ENCODE measurements at places on chromosomes 13 and 19.

DNA sequence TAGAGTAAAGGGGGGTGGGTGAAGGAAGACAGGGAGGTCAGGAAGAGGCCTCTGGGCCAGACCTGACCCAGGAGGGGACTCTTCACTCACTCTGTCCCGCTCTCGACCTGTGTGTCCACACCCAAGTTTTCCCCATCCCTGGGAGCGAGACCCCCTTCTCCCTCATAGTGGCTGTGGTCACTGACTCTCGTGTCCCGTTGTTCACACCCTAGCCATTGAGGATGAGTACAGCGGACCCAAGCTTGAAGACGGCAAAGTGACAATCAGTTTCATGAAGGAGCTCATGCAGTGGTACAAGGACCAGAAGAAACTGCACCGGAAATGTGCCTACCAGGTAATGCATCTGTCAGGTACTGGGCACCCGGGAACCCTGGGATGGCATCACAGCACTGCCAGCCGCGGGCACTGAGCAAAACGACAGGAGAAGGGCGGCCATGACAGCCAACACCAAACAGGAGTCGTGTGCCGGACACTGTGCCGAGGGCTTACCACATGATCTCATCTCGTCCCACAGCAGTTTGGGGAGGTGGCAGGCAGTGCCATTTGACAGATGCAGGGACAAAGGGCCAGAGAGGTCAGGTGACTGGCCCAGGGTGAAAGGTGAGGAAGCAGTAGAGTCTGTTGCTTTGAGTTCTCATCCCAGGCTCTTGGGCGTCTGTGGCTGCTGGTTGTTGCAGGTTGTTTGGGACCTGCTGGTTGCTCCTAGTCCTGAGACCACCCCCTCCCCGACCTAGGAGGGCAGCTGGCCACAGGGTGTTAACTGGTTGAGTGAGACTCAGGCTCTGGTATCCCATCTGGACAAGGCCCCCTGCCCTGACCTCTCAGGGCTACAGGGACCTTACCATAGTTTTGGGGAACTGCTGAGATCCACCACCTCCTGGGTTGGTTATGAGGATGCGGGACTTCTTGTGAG is 29.6 kb downstream of the PPP5C start:
- DNase-seq: no peak

DNA sequence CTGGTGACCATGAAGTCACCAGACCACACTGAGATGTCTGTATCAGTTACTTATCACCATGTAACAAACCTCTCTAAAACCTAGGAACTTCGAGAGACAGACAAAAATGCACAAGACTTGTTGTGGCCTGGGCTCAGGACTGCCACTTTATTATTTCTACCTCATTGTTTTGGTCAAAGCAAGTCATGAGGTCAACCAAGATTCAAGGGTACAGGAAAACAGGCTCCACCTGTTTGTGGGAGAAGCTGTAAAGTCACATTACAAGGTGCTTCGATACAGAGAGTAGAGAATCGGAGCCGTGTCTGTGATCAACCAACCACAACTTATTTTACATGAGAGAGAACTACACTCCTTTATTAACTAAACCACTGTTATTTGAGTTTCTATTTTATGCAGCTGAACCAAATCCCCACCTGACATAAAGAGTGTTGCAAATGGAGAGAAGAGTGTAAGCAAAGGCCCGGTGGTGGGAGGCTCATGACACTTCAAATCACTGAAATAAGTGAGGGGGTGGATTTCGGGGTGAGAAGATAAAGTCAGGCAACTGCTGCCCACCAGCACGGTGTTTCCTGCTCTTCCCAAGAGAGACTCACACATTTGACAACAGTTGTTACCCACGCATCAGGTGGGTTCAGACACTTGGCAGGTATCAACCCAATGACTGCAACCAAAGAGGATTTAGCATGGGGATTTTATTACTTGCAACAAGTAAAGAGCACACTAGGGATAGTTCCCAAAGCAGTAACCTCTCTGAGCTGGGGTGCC is 39.0 kb upstream of the IGSF23 start:
- DNase-seq: no peak

GRCh38 chr19:54204767-54205468 is 4.3 kb downstream of the RPS9 start:
- no peak for DNase-seq

GRCh38 chr13:107866032-107866940 is 349.1 kb downstream of the LIG4 start:
- no peak for DNase-seq

- no peak for DNase-seq
Measured at GRCh38 chr13:72839831-72840426, 58.0 kb downstream of the PIBF1 start.

DNA sequence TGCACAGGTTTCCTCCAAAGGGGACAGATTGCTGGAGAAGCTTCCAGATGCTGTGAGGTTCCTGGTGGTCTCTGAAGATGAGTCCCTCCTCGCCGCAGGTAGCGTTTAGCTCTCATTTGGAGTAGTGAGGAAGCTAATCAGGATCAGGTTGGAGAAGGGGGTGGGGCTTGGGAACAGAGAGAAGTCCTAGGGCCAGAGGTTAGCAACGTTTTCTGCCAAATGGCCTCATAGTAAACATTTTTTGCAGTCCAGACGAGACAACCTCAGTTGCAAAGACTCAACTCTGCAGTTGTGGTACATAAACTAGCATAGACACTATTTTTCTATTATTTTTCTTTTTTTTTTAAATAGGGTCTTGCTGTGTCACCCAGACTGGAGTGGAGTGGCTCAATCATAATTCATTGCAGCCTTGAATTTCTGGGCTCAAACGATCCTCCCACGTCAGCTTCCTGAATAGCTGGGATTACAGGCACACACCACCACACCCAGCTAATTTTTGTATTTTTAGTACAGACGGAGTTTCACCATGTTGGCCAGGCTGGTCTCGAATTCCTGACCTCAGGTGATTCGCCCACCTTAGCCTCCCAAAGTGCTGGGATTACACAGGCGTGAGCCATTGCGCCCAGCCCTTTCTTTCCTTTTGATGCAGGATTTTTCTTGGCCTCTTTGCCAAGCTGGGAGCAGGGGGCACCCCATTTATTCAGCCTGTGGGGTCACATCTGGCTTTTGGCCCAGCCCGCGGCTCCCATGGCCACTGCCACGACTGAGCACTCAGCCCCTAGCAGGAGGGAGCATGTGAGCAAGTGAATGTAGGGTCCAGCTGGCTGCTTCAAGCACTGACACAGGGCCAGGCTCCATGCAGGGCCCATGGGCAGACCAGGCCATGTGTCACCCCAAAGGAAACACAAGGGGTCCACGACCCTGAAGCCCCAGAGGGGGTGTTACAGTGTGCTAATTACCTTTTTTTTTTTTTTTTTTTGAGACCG is 34.4 kb upstream of the SIN3B start:
- no peak for DNase-seq

- DNase-seq: no peak
Measured at GRCh38 chr13:41641961-41642360, 184.6 kb downstream of the RGCC start.

DNA sequence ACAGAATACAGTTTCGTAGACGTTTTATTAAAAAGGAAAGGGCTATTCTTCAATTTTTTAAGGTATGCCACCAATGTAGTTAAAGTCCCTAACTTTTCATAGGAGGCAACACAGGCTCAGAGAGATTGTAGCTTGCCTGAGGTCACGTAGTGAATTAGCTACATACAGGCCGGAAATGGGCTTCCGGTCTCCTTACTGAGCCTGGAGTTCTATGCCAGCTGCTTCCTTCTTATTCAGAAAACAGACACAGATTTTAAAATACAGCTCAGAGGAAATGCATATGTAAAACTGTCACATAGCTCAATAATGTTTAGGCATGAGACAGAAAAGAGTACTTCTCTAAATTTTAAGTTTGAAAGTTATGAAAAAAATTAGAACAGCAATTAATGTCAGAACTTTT is 85.4 kb upstream of the TUBA3C start:
- DNase-seq: no peak

- DNase-seq: no peak
Measured at GRCh38 chr19:29338480-29338879, 125.5 kb upstream of the UQCRFS1 start.

DNA sequence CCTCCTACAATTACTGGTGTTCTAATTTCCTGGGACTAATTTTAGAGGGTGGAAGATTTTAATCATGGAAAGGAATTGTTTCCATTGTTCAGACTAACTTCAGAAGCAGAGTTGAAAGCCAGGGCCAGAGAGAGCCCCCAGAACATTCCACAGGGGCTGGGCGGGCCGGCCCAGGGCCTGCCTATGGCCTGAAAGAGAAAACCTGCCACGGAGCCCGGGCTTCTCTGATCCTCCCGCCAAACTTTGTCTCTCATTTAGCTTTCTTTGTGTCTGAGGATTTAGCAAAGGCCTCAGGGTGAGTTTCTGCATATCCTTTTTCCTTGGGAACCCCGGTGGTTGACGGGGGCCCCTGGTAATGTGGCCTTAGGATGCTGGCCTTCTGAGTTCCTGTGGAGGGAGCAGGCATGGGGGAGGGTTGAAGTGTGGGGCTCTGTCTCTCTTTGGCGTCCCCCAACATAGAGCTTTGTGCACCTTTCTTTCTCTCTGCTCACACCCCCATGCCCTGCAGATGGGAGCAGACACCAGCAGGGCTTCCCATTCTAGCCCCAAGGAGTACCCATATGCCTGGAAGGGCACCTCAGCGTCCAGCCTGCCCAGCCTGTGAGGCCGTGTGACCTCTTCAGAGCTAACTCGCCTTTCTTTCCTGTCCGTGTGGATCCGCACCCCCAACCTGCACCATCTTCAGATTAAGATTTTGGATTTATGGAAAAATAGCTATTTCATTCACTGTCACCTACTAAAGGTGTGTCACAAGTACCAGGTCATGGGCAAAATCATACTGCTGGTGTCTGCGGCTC is 539.5 kb downstream of the FGF9 start:
- DNase-seq: no peak

- DNase-seq: no peak
Measured at GRCh38 chr13:112477070-112477619, 101.0 kb downstream of the SPACA7 start.

- DNase-seq: no peak
Measured at GRCh38 chr13:28856287-28856686, 36.1 kb downstream of the MTUS2 start.

DNA sequence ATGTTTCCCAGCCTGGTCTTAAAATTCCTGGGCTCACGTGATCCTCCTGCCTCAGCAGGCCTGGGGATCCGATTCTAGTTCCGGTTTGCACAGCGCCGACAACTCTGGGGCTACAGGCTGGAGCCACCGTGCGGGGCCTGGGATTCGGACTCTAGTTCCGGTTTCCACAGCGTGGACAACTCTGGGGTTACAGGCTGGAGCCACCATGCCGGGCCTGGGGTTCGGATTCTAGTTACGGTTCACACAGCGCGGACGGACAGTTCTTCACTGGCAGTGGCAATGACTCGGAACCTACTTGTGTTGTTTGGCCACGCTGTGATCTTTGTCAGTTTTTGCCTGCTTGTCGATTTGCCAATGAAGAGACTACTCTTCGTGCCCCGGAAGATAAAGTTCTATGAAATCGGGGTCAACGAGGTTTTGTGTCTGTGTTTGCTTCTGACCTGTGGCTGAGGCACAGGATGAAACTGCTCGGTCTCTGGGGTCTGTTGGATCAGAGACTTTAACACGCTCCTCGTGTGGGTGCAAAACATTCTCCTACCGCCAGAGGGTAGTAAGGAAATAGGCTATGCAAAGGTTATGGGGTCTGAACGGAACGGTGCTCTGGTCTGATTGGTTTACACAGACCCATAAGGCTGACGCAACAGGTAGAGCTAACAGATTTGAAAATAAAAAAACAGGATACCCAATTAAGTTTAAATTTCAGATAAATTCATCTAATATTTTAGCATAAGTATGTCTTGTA is 12.1 kb upstream of the ZSCAN1 start:
- DNase-seq: peak; percentile 19

- DNase-seq: no peak
Measured at GRCh38 chr19:47587295-47587694, 14.3 kb upstream of the ZNF541 start.

GRCh38 chr19:18480006-18480691 is 41.7 kb downstream of the ELL start:
- no peak for DNase-seq

GRCh38 chr19:33444562-33445441 is 71.3 kb downstream of the CEBPG start:
- no peak for DNase-seq

GRCh38 chr19:13909430-13909829 is 3.4 kb downstream of the CC2D1A start:
- DNase-seq: no peak

DNA sequence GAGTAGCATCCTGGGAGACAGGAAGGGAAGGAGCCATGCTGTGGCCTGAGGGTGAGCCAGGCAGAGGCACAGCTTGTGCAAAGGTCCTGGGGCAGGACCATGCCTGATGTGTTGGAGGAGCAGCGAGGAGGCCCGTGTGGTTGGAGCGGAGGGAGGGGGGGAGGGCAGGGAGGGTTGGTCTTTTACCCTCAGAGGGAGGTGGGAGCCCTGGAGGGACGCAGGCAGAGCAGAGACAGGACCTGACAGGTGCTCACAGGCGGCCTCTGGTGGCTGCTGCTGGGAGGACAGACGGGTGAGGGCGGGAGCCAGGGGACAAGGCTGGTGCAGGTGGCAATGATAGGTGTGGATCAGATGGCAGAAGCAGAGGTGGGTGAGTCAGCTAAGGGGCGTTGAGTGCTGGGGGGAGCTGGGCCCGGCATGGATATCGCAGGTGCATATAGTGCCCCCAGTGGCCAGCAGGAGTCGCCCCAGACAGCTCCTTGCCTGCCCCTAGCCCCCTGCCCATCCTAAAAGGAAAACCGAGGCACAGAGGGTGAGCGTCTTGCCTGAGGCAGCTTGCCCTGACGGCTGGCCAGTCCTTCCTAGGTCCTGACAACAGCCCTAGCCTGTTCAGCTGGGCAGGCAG is 9.8 kb upstream of the GNA15 start:
- no peak for DNase-seq

DNA sequence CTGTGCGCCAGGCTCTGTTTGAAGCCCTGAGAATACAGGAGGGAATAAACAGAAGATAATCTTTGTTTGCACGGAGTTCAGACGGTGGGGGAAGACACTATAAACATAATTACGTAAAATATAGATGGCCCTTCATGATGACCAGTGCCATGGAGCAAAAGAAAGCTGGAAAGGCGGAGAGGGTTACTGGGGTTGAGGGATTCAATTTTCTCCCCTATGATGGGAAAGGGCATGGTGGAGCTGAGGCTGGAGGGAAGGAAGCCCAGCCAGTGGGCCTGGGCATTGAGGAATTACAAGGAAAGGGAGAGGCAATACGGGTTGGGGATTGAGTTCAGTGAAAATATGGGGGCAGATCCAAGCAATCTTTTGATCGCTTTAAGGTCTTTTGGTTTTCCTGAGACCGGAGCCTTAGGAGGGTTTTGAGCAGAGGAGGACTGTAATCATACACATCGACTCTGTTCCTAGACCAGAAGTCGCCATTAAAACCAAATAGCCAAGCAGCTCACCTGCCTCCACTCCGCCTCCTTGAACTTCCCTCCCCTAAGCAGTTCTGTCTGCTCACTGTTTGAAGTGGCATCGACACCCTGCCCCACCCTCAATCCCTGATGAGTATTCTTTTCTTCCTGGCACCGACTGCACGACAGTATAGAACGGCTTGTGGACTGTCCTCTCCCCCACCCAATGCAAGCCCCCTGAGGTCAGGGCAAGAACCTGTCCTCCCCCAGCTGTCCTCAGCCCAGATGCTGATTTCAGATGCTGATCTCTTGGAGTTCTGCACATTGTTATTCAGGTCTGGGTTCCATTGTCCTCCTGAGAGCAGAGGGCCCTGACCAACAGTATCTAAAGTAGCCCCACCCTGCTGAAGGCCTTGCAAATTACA is 813 bp upstream of the ZNF296 start:
- no peak for DNase-seq

All from caudate nucleus (tissue), 63 donors.